ENCODE measurements at places on chromosomes 4 and X. TPM values are rescaled to one million over a fixed set of nuclear protein-coding genes. Genes with fewer than 3 reads are reported as not detected.

DNA sequence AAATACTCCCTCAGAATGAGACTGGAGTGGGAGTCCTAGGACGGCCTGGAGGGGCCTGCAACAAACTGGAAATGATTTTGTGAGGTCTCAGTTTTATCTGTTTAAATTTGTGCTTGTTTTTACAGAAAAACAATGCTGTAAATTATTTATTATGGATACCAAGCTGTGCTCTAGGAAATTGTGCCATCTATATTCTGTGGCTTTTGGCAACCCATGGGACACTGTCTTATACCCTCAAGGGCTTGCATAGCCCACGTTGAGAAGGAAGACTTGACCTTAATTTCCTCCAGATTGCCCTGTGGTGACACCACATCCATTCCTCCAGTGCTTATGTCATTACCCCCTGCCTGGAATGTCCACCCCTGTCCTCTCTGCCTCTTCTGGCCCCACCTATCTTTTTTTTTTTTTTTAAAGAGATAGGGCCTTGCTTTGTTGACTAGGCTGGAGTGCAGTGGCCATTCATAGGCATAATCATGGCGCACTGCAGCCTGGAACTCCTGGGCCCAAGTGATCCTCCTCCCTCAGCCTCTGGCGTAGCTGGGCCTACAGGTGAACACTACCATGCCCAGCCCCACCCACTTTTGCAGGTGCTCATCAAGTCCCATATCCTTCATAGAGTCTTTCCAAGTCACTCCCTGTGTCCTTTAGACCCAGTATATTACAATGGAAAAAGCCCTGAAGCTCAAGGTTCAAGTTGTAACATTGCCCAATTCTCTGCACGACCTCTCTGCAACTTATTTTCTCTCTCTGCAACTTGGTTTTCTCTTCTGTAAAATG lies 77.4 kb downstream of the HPRT1 start:
- no peak overlapping the region for H3K4me3 ChIP-seq
- no peak for DNase-seq
- H3K27ac ChIP-seq = no peak overlapping the region
- H3K27me3 ChIP-seq = no peaks in the 10 kb centered on the region
- H3K4me1 ChIP-seq = peaks cover 2% of the 10 kb centered on the region
- H3K36me3 ChIP-seq = no peaks in the 10 kb centered on the region

Gene UGT2B10
- total RNA-seq = not detected

Gene PSMD10
- 60.8 TPM for total RNA-seq

GRCh38 chr4:165945991-165946390 lies 73.0 kb downstream of the TLL1 start:
- no peak for DNase-seq
- H3K4me3 ChIP-seq = no peak overlapping the region
- no peaks in the 10 kb centered on the region for H3K4me1 ChIP-seq
- no peak overlapping the region for H3K27ac ChIP-seq
- no peaks in the 10 kb centered on the region for H3K36me3 ChIP-seq

DNA sequence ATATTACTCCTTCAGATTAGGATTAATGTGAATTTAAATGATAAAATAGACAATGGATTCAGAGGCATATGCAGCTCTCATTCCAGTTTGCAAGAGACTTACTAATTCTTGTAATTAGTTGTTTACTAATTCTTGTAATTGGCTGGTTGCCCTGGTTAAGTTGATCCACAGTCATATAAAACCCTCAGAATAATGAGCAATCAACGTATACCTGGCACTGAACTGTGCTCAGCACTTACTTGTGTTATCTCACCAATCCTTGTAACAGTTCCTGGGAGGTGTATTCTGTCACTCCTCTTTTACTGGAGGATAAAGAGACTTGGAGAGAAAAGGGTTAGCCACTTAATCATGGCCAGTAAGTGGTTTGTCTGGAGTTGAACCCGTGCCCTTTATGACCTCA lies 10.5 kb downstream of the HERC5 start:
- H3K4me3 ChIP-seq = no peak overlapping the region
- no peak overlapping the region for H3K27ac ChIP-seq
- H3K36me3 ChIP-seq = no peaks in the 10 kb centered on the region
- no peak for DNase-seq

DNA sequence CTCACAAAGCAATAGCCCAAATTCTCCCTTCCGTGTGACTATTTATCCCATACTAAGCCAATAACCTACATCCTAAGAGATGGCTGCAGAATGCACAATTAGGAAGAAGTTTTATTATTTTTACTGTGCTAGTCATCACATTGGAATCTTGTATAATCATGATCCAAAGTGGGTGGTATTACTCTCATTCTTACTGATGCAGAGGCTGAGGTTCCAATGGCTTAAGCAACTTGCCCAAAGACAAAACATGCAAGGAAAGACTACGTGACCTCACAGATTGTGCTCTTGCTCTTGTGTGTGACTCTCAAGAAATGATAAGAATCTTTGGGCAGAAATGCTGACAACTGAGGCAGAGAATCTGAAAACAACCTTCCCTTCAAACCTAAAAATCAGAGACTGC lies 212.2 kb downstream of the LDB2 start:
- DNase-seq = no peak
- H3K27me3 ChIP-seq = no peaks in the 10 kb centered on the region
- no peaks in the 10 kb centered on the region for H3K4me1 ChIP-seq
- no peak overlapping the region for H3K4me3 ChIP-seq
- no peak overlapping the region for H3K27ac ChIP-seq
- H3K36me3 ChIP-seq = no peaks in the 10 kb centered on the region

Gene MID1IP1
- not detected for total RNA-seq

Gene CSAG3
- total RNA-seq = not detected

GRCh38 chr4:10296730-10297129 lies 160.5 kb downstream of the ZNF518B start:
- H3K4me1 ChIP-seq = no peaks in the 10 kb centered on the region
- H3K4me3 ChIP-seq = no peak overlapping the region
- H3K27me3 ChIP-seq = no peaks in the 10 kb centered on the region

- H3K4me3 ChIP-seq = no peak overlapping the region
- no peaks in the 10 kb centered on the region for H3K27me3 ChIP-seq
- no peaks in the 10 kb centered on the region for H3K36me3 ChIP-seq
- no peak overlapping the region for H3K27ac ChIP-seq
- DNase-seq = no peak
Observed at GRCh38 chrX:139766545-139766983, 58.6 kb upstream of the MCF2 start.

Gene GYPE
- total RNA-seq = 4.0 TPM

Measured in Karpas-422 (cell line).